Ascending aorta (tissue), 2 donors: ENCODE measurements at places on chromosomes 13 and 19.

GRCh38 chr19:3818466-3818865 is 32.3 kb upstream of the MATK start:
- DNase-seq: no peak

- no peak for DNase-seq
Observed at GRCh38 chr13:25170554-25171111, 1.5 kb downstream of the AMER2 start.

DNA sequence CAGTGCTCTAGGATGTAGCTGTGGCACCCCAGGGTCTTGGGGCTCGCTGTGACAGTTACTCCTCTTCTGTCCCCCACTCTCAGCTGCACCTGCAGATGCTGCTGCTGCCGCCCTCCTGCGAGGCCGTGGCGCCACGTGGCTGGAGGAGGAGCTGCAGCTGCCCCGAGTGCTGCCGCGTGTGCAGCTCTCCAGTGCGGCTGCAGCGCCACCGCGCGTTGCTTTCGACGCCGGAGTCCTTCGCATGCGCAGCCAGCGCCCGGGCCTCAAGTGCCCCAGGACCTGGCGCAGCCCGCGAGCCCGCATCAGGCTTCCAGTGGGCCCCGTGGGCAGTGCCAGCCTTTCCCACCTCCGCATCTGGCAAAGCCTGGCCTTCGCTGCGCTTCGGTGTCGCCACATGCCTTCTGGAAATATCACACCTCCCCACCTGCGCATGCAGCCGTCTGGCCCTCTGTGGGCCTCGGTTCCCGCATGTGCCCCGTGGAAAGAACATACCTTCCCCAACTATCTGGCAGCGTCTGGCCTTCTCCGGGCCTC is 692 bp upstream of the ZNF580 start:
- DNase-seq: no peak

GRCh38 chr13:67754012-67754411 is 523.9 kb upstream of the PCDH9 start:
- no peak for DNase-seq

- no peak for DNase-seq
Observed at GRCh38 chr19:19687090-19687489, 18.5 kb downstream of the ZNF101 start.

DNA sequence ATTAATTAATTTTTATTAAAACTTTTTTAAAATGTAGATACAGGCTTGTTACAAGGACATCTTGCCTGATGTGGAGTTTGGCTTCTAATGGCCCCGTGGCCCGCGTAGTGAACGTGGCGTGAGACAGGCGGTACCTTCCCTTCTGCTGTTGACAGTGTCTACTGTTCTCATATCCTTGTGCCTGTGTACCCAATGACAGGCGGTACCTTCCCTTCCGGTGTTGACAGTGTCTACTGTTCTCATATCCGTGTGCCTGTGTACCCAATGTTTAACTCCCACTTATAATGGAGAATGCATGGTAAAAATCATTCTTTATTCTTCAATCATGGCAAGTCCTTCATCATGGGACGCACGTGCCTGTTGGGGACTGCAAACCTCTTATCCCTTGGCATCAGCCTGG is 79.1 kb upstream of the ZNF835 start:
- no peak for DNase-seq

GRCh38 chr13:50915565-50915964 is 6.0 kb downstream of the RNASEH2B start:
- no peak for DNase-seq

DNA sequence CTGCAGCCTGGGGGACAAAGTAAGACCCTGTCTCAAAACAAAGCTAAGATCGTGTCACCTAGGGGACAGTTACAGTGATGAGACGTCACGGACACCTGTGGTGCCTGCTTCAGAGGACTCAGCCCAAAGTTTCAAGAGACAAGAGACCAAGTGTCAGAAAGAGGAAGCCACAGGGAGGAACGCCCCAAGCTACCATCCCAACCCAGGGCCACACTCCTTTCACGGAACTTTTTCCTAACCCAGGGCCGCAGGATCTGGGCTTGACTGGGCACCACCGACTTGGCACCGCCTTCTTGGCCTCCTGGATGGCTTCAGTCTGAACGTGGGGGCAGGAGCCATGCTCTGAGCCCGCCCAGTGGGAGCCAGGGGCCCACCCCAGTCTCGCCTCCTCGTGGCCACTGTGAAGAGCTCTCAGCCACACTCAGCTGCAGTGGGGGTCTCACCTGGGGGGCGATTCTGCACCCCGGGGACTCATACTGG is 8.5 kb downstream of the MOB3A start:
- no peak for DNase-seq

- no peak for DNase-seq
Observed at GRCh38 chr19:49863935-49864320, 3.4 kb downstream of the PNKP start.

DNA sequence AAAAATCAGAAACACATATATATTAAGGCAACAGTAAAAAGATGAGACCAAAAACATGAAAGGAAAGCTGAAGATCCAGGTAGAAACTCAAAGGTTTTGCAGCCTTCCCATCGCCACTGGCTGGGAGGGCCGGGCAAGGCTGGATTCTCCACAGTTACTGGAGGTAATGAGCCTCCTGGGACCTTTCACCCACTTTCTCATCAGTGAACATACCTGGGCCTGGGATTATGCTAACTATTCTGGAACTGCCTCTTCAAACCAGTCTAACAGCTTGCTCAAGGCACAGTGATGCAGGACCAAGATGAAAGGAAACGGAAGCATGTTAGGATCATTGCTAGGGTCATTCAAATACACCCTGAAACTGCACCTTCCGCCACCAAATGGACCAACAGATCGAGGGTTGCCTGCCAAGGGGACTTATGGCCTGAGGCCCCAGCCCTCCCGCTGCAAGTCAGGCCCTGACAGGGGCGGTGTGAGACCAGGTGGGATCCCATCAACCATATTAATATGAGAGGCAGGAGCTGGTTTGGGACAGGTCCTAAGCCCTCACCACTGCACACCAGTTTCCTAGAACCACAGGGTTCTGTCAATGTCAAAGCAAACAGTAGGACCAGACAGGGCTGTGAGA is 28.4 kb upstream of the ATP12A start:
- DNase-seq: no peak

DNA sequence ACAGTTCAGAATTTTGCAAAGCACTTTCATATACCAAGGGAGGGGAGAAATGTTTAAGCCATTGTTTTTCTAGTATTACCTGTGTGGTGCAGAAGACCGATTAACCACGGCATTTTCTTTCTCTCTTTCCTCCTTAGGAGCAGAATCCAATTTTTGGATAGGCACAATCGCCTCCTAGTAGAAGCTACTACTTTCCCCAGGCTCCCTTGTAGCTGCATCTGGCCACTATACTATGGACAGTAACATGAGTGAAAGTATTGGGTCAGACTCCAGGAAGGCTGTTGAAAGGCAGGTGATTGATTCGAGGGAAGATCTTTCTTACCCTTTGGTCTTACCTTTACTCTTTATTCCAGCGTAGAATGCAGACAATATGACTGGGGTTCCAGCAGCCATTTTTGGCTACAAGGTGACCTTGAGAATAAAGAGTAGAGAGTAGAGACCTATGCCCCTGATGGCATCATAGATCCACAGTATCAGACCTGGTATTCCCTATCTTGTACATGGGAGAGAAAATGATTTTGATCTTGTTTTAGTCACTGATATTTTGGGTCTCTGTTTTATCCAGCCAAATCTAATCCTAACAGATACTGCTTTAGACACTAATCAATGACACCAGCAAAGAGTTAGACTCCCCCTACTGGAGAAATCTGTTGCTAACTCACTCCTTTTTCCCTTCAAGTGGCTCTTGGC is 77.0 kb downstream of the LRRC63 start:
- no peak for DNase-seq

DNA sequence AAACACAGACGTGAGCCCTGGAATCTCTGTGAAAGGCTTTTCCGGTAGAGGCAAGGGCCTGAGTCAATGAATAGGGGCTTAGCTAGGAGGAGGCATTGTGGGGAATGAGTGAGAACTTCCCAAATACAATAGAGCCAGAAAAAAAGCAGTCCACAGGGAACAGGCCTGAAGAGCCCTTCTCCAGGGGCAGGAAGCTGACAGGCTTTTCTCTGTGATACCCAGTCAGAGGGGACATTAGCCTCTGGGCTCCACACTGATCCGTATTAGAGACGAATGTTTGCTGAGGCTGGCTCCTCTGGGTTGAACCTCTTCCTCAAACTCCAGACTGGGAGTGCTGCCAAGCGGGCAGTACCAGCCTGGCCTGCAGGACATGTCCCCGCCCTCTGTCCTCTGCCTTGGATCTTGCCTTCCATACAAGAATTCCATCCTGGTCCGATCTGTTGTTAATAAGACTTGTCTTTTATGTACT is 2.3 kb downstream of the DHRS12 start:
- DNase-seq: peak; percentile 89

GRCh38 chr19:17458970-17459369 is 1.8 kb downstream of the NXNL1 start:
- DNase-seq: no peak

DNA sequence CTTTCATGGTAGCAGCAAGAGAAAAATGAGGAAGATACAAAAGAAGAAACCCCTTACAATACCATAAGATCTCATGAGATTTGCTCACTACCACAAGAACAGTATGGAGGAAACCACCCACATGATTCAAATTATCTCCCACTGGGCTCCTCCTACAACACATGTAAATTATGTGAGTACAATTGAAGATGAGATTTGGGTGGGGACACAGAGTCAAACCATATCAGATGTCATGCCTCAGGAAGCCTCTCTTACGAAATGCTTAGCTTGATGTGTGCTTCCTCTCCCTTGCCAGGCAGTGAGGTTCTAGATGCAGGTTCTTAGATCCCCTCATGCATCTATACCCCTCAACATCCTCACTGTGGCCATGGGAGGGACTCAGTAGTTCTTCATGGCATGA is 63.2 kb upstream of the RGCC start:
- no peak for DNase-seq

GRCh38 chr13:98565726-98566565 is 11.0 kb downstream of the STK24 start:
- no peak for DNase-seq
